AML-193 (cell line): ENCODE measurements at places on chromosomes 6 and 20.
A peak's percentile ranks its signal among the peaks of the same experiment; 100 is the strongest.

GRCh38 chr6:118344014-118344670, 204.0 kb upstream of the PLN start:
- DNase-seq: no peak

GRCh38 chr6:13286181-13286580, 42.2 kb downstream of the TBC1D7 start:
- no peak for DNase-seq

GRCh38 chr6:7637533-7637932, 47.5 kb downstream of the SNRNP48 start:
- DNase-seq: no peak

GRCh38 chr6:144190080-144190479, 39.8 kb downstream of the STX11 start:
- no peak for DNase-seq

DNA sequence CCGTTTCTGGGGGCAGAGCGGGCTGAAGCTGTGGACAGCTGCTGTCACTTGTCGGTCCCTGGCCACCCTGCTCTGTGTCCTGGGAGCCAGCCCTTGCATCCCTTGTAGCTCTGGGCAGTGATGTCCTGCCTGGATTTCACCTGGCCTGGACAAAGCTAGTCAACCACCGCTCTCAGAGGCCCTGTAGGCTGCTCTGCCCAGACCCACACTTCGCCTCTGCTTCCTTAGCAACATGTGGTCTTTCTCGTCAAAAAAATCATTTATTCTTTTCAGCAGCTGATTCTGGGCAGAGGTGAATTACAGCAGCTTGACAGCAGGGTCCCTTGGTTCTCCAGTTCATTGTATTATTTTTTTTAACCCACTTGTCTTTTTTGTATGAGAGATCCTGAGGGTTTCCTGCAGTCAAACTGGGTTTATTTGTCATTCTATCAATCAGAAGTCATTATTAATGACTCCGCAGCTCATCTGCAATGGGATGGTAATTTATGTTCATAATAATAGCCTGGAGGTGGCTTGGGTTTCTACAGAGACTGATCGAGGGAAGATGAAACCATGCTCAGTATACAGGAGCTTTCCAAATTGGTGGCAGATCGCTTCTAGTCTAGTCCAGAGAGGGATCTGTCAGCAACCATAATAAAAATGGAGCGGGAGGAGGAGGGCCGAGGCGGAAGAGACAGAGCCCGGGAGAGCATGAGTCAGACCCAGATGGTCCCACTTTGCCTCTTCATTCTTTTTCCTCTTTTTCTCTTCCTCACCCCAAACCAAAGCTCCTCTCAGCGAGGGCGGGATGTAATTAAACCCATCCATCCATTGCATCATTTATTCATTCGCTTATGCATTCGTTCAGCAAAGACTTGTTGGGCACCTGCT, 22.4 kb downstream of the EDN3 start:
- DNase-seq: no peak

- DNase-seq: no peak
Observed at GRCh38 chr20:38001981-38002380, 31.3 kb downstream of the TTI1 start.

DNA sequence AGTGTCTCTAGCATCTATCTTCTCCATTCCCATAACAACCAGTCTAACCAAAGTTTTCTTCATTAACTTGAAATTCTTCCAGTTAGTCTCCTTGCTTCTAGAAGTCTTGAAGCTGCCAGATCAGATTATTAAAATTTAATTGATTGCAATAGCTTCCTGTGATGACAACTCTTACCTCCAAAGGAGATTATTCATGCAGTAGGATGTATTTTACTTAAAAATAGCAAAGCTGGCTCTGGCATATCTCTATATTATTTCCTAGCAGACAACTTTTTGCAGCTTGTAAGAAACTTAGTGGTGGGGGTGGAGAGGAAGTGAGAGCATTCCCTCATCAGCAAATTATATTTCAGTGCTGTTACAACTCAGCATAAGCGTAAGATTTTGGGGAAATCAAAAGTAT, 290.4 kb downstream of the GRIK2 start:
- DNase-seq: no peak

DNA sequence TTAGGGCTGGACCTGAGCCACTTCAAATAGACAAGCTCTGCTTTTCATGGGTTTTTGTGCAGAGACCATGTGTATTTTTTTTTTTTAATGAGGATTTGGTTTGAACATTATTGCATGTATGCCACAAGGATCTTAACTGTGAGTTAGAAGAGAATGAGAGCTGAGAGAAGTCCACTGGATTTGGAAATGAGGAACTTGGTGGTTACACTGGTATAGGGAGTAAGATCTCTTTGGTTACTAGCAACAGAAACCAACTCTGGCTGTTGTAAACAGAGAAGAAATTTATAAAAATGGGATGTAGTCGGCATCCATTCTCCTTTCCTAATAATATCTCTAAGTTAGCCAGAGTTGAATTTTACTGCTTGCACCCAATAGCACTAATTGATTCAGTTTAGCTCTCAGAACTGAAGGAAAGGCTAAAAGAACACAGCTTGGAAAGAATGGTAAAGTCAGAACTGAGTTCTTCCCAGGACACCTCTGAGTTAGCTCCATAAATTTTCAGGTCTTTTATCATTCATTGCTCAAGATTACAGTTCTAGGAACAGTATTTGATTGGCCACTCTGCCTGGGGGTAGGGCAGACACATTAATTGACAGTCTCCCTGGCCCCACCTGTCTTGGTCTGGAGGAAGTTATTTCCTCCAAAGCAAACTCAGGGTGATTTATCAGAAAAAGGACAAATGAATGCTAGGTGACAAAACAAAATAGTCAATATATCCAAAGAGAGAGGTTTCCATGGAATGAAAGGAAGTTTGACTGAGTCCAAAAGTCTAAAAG, 3.9 kb upstream of the WFDC2 start:
- DNase-seq: peak; percentile 64

DNA sequence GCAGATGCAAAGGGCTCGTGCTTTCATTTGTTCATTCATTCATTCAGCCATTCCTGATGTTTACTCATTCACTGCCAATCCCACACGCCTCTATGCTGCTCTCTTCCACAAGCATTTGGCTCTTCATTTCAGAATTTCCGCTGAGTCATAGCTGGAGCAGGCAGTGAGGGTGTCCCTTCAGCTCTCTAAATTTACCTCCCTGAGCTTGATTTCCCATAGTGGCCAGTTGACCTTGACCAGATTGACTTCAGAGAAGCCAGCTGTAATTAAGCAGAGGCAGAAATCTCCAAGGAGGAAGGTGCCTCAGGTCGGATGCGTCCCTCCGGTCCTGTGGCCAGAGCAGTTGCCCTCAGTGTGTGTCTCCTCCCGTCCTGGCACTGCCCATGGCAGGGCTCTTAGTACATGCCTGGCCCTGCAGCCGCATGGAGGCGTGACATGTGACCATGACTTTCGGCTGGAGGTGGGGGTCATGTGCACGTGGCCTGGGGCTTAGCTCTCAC, 267.2 kb upstream of the ECI2 start:
- DNase-seq: no peak

- DNase-seq: no peak
Observed at GRCh38 chr6:10180138-10181074, 234.5 kb downstream of the TFAP2A start.

GRCh38 chr20:2156666-2157624, 55.3 kb downstream of the STK35 start:
- no peak for DNase-seq

- no peak for DNase-seq
Observed at GRCh38 chr20:1861347-1861976, 33.7 kb upstream of the SIRPA start.

GRCh38 chr20:5928836-5929715, 21.3 kb downstream of the TRMT6 start:
- no peak for DNase-seq

GRCh38 chr20:8346700-8347270, 214.7 kb downstream of the PLCB1 start:
- no peak for DNase-seq

DNA sequence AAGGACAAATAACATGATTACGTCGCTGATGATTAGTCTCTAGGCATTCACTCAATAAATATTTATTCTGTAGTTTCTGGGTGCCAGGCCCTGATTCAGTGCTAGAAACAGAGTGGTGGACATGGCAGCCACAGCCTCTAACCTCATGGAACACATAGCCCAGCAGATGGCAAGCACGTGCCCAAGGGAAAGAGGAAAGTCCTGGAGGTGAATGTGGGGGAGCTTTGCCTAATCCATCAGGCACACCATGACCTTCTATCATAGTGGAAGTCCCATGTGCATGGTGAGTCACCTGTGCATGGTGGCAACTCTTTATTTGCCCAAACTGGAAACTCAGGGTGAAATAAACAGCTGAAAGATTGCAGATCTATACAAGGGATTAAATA, 143.0 kb upstream of the TNFAIP3 start:
- no peak for DNase-seq

DNA sequence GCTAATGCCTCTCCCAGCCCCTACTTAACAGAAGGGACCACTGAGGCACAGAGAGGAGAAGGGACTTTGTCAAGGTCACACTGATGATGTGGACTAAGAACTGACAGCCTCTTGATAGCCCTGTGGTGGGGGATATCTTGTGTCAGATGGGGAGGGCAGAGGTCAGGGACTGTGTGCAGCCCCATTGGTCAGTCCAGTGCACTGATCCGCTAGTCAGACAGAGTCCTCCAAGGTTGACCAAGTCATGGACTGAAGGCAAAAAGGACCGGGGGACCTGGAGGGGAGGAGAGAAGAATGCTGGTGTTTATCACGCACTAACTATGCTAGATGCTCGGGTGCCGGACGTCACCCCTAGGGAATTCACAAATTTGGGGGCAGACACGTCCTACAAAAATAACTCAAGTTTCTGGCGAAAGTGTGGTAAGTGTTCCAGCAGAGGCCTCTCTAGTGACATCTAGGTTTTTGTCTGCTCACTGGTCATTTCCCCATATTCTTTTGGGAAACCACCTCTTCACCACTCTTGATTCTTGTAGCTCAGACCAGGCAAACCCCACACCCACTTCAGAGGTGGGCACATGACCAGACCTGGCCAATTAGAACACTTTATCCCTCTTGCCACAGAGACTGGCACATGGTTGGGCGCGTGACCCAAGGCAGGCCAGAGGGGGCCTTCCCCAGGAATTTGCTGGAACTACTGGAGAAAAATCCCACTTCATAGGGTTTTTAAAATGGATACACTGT, 21.0 kb downstream of the TCF15 start:
- DNase-seq: no peak

DNA sequence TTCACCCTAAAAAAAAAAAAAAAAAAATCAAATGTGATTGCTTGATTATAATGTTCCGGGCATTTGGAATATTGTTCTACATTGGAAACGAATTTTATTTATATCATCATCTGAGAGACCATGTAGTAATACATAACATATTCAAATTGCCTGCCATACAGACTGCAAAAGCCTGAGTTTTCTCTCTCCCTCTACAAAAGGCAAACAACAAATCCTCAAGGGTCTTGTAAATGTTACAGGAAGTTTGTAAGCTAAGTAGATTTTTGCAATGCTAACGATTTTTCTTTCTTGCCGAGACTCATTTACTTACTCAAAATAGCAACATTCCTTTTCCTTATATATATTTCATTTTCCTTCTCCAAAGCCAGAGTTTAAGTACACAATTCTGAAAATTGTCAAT, 49.0 kb upstream of the HTR1E start:
- DNase-seq: no peak

GRCh38 chr6:79717989-79718388, 86.9 kb downstream of the SH3BGRL2 start:
- DNase-seq: no peak

DNA sequence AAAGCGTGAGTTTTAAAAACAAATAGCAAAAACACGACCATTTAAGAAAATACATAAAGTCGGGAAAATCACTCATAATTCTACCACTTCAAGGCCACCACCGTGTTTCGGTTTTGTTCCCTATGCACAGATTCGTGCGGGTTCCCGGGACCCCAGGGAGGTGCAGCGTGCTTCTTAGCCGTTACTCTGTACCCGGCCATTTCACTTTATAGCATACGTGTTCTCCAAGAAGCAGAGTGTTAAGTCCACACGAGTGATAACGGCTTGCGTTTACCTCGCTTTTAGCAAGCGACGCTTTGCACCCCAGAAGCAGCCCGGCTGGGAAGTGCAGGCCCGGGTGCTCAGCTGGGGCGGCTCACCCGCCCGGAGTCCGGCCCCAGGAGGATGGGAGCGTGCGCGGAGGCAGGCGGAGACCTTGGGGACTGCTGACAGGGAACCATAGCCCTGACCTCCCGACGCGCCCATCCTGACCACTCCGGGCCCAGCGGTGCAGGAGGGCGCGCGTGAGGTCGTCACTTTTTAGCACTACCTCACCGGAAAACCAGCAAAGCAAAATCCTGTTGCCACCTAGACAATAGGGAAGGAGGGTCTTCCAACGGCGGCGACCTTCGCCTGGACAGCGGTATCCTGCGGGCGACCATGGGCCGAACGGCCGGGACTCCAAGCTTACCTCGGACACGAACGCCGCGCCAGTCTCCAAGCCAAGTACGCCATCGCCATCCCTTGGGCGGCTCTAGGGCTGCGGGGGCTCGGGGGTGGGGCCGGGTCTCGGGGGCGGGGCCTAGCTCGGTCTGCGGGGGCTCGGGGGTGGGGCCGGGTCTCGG, at the start of gene ECI2:
TSS of gene ECI2 (minus strand) at position 735 of the 824 bp plus-strand sequence. CDS start at position 720, 15 bp downstream.
- peak; percentile 82 for DNase-seq

DNA sequence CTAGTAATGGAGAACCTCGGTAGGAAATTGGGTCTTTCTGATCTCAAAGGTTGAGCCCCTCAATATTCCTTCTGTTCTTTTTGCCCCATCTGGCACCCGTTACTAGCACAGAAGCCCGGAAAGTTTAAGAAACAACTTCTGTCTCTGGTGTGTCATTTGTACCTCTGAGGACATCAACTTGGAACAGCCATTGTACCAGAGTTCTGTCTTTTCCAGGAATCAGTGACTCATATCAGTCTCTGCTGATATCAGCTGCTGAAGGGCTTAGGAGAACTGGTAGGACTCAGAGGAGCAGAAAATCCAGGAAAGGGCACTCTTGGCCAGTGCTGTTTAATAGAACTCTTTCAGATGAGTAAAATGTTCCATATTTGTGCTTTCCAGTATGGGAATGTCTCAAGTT, 78.3 kb upstream of the CHD6 start:
- DNase-seq: no peak

DNA sequence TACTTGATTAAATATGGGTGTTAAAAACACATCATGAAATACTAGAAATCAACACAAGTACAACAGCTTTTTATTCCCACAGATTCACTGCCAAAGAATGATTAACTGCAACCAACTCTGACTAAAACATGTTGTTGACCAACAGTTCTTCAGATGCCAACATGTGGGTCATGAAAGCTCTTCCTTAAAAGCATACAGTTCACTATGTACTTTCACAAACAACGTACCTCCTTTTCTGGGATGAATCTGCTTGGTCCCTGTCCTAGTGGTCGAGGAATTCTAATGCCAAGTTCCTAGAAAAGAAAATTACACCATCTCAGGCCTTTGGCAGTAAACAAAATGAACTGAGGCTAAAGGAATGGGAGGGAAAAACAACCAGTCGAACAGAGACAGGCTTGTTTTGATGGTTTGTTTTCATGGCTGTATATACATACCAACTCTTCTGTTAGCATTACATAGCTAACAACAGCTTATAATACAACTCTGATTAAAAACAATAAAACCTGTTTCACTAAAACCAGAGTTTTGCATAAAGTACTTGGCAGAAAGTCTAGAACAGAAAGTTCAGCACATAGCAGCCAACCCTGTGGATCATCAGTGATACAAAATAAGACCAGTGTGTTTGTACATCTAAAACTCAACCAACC, 92.5 kb downstream of the SESN1 start:
- DNase-seq: no peak
